A549 treated with ZK216348 at 1 μM for 4 hours (cell line): ENCODE measurements at places on chromosomes 13 and 19. TPM values are rescaled to one million over a fixed set of nuclear protein-coding genes. Genes with fewer than 3 reads are reported as not detected.

Gene ZNF506
- 0.36 TPM in 1 of 5 replicates, not detected in the others for total RNA-seq

Gene FIZ1
- total RNA-seq, result 17.5 to 25.7 TPM (median 24.4 TPM) in 5 replicates

Gene SLC25A41
- 0.11 to 0.23 TPM (median 0.15 TPM) in 4 of 5 replicates, not detected in the other for total RNA-seq

Gene KIRREL2
- total RNA-seq, result 0.24 to 0.70 TPM (median 0.52 TPM) in 5 replicates

Gene EFNB2
- total RNA-seq, result 3.4 to 4.5 TPM (median 4.0 TPM) in 5 replicates
